ENCODE measurements at places on chromosomes 5 and 9.

DNA sequence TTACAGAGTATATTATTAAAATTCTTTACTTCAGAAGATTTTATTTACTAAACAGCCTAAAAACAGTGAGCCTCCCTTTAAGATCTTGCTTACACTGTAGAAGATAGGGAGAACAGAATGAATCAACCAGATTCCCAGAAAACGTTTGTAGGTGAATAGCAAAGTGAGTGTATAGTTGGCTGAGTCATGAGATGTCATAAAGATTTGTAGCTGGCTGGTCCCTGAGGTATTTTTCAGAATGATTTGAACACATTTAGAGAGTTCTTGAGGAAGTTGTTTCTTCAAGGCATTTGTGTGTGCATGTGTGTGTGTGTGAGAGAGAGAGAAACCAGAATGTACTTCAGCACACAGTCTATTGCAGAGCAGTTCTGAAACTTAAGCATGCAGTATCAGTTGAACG, 159.4 kb upstream of the PRR16 start:
- H3K36me3 ChIP-seq = no peaks in the 10 kb centered on the region
- no peaks in the 10 kb centered on the region for H3K4me1 ChIP-seq
- no peaks in the 10 kb centered on the region for H3K27me3 ChIP-seq

DNA sequence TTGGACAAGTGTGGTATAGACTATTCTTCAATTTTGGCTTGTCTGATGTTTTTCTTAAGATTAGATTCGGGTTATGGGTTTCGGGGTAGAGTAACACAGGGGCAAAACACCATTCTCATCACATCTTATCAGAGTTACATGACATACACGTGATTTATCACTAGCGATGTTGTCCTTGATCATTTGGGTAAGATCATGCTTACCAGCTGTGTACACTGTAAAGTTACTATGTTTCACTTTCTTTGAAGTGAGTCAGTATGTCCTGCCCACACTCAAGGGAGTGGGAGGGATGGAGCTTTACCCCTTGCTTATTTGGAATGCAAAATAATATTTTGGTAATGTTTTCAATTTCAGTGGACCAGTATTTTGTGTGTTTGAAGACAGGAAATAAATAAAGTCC, 101.8 kb upstream of the TAF11L2 start:
- no peak overlapping the region for H3K27ac ChIP-seq
- H3K4me3 ChIP-seq = no peak overlapping the region
- H3K27me3 ChIP-seq = peaks cover 2% of the 10 kb centered on the region
- H3K4me1 ChIP-seq = peaks cover 2% of the 10 kb centered on the region

GRCh38 chr5:61275841-61276240, 56.2 kb upstream of the ZSWIM6 start:
- no peak for DNase-seq
- no peaks in the 10 kb centered on the region for H3K27me3 ChIP-seq
- no peaks in the 10 kb centered on the region for H3K4me1 ChIP-seq

- H3K36me3 ChIP-seq = no peaks in the 10 kb centered on the region
- H3K27ac ChIP-seq = no peak overlapping the region
Measured at GRCh38 chr5:115313052-115313451, 16.6 kb upstream of the CCDC112 start.
